Uterus (tissue), 4 donors: ENCODE measurements at places on chromosomes 1 and 21. TPM values are rescaled to one million over a fixed set of nuclear protein-coding genes. Genes with fewer than 3 reads are reported as not detected.

DNA sequence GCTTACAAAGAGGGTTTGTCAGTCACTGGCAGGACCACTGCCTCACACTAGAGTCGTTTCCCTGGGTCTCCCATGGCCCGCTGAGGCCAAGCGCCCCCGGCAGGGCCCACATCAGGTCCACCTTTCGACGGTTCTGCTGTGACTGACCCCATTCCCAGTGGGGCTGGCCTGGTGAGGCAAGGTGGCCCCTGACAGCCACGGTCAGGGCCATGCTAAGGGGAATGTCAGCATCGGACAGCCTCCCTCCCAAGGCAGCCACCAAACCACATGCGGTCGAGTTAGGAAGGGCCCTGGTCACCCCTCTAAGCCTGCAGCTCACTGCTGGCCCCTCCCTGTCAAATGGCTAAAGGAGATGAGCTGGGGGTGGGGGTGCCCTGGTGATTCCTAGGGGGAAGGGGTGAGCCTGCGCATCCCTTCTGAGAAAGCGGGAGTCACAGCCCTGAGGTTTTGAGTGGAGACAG, 2.9 kb upstream of the KIF17 start:
- no peaks in the 10 kb centered on the region for H3K36me3 ChIP-seq
- DNase-seq, result peak; percentile 12
- no peaks in the 10 kb centered on the region for H3K4me1 ChIP-seq
- H3K27me3 ChIP-seq, result no peaks in the 10 kb centered on the region

DNA sequence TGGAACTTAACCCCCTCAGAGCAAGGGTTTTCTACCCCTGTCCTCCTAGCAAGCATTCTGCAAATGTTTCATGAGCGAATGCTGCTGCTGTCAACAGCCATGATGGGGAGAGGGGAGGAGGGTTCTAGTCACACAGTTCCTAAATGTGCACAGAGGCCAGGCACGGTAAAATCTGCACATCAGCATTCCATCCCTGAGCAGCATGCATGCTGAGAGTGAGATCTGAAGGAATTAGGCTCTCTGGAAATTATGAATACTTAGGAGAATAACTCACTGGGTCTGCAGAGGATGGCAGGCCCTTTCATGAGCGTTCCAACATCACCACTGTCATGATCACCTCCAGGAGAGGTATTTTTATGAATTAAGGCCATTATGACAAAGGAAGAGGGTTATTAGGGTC, 2.1 kb downstream of the VTCN1 start:
- H3K27ac ChIP-seq, result no peak overlapping the region
- DNase-seq, result no peak
- H3K4me1 ChIP-seq, result no peaks in the 10 kb centered on the region
- no peaks in the 10 kb centered on the region for H3K36me3 ChIP-seq

DNA sequence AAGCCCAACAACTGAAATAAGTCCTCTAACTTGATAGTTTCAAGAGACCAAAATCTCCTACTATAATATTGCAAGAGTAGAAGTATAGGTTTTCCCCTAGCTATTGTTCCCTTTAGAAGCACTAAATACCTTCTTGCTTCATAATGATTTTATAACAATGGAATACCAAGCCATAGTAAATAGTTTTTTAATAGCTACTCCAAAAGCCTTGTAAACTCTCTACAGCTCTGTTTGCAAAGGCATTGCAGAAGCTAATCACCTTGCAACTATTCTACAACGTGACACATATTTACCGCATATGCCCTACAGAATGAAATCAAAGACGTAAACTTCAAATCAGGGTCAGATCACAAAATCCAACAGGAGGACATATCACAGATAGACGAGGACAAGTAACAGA, 451.5 kb upstream of the ZRANB2 start:
- H3K27ac ChIP-seq, result no peak overlapping the region
- no peaks in the 10 kb centered on the region for H3K4me1 ChIP-seq
- no peak for DNase-seq
- H3K4me3 ChIP-seq, result no peak overlapping the region
- H3K27me3 ChIP-seq, result no peaks in the 10 kb centered on the region

- H3K27me3 ChIP-seq, result no peaks in the 10 kb centered on the region
- no peak for DNase-seq
- H3K4me1 ChIP-seq, result no peaks in the 10 kb centered on the region
Observed at GRCh38 chr1:85850238-85850637, 142.0 kb upstream of the ZNHIT6 start.

GRCh38 chr1:81700728-81701470, 99.8 kb upstream of the ADGRL2 start:
- no peak overlapping the region for H3K27ac ChIP-seq
- no peaks in the 10 kb centered on the region for H3K36me3 ChIP-seq
- H3K4me3 ChIP-seq, result no peak overlapping the region
- DNase-seq, result no peak
- H3K27me3 ChIP-seq, result no peaks in the 10 kb centered on the region

- H3K4me3 ChIP-seq, result no peak overlapping the region
- H3K27me3 ChIP-seq, result no peaks in the 10 kb centered on the region
- no peak for DNase-seq
- H3K27ac ChIP-seq, result no peak overlapping the region
- H3K36me3 ChIP-seq, result no peaks in the 10 kb centered on the region
Observed at GRCh38 chr21:41928621-41929220, 25.1 kb downstream of the C2CD2 start.

- H3K27ac ChIP-seq, result no peak overlapping the region
- H3K4me1 ChIP-seq, result no peaks in the 10 kb centered on the region
- no peaks in the 10 kb centered on the region for H3K27me3 ChIP-seq
- no peak overlapping the region for H3K4me3 ChIP-seq
- DNase-seq, result no peak
Observed at GRCh38 chr1:43472087-43472462, 18.3 kb upstream of the HYI start.

GRCh38 chr1:109113590-109114341, at the start of gene ELAPOR1:
Gene ELAPOR1, plus strand, starts transcription at chr1:109114115. Its CDS starts 69 bp downstream, at chr1:109114184.
- no peak within 1 kb of the TSS for H3K27ac ChIP-seq
- H3K36me3 ChIP-seq, result no peaks in the 10 kb centered on the region

DNA sequence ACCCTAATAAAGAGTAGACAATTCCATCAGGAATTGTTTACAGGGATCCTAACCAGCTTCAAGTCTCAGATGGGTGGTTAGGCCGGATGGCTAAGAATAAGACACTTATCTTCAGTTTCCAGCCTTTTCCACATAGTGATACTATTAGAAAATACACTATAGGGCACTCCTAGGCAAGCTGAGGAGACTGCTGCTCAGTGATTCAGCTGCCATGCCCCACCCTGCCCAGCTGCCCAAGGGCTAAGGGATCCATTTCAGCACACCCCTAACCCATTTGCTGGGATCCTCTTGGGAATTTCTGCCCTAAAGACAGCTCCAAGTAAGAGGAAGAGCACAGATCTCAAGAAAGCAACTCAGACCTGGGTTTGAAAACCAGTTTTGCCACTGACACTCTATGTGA, 31.9 kb downstream of the PLPP3 start:
- no peak overlapping the region for H3K27ac ChIP-seq
- peaks cover 8% of the 10 kb centered on the region for H3K4me1 ChIP-seq
- H3K36me3 ChIP-seq, result no peaks in the 10 kb centered on the region

DNA sequence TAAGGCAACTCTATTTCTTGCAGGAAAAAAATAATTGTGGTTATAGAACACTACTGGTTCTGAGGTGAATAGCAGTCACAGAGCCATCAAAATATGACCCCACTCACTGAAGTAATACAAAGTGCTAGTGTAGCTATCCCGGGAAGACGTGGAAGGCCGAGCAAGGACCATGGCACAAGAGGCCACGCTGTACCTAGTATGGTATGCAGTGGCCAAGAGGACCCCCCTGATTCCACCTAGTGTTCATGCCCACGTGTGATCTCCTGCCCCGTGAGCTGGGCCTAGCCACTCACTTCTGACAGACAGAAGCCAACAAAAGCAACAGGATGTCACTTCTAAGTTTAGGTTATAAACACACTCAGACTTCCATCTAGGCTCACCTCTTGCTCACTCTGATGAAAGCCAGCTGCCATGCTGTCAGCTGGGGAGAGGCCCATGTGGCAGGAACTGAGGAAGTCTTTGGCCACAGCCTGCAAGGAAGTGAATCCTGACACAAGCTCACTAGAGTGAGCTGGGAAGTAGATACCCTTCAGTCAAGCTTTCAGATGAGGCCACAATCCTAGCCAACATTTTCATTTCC, 21.7 kb upstream of the LSS start:
- no peaks in the 10 kb centered on the region for H3K27me3 ChIP-seq
- no peak overlapping the region for H3K4me3 ChIP-seq
- no peak overlapping the region for H3K27ac ChIP-seq
- no peaks in the 10 kb centered on the region for H3K4me1 ChIP-seq
- DNase-seq, result no peak

- no peak overlapping the region for H3K27ac ChIP-seq
- no peaks in the 10 kb centered on the region for H3K36me3 ChIP-seq
- H3K4me1 ChIP-seq, result no peaks in the 10 kb centered on the region
- no peak overlapping the region for H3K4me3 ChIP-seq
Observed at GRCh38 chr1:206464456-206464964, 5.8 kb upstream of the IKBKE start.

DNA sequence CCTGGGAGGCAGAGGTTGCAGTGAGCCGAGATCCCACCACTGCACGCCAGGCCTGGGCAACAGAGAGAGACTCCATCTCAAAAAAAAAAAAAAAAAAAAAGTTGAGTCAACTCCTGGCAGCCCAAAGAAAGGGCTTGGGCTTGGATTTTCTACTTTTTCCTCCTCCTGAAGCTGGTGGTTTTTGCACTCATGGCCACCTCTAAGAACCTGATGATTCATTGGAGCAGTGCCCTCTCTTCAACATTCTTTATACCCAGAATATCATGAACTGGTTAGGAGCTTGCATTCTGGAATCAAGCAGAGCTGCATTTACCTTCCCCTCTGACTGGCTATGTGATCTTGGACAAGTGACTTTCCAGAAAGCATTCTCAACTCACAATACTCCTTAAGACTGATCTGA, 3.5 kb upstream of the ACTA1 start:
- H3K36me3 ChIP-seq, result no peaks in the 10 kb centered on the region
- no peak overlapping the region for H3K27ac ChIP-seq
- H3K4me1 ChIP-seq, result peaks cover 5% of the 10 kb centered on the region
- peaks cover 15% of the 10 kb centered on the region for H3K27me3 ChIP-seq
- H3K4me3 ChIP-seq, result no peak overlapping the region

DNA sequence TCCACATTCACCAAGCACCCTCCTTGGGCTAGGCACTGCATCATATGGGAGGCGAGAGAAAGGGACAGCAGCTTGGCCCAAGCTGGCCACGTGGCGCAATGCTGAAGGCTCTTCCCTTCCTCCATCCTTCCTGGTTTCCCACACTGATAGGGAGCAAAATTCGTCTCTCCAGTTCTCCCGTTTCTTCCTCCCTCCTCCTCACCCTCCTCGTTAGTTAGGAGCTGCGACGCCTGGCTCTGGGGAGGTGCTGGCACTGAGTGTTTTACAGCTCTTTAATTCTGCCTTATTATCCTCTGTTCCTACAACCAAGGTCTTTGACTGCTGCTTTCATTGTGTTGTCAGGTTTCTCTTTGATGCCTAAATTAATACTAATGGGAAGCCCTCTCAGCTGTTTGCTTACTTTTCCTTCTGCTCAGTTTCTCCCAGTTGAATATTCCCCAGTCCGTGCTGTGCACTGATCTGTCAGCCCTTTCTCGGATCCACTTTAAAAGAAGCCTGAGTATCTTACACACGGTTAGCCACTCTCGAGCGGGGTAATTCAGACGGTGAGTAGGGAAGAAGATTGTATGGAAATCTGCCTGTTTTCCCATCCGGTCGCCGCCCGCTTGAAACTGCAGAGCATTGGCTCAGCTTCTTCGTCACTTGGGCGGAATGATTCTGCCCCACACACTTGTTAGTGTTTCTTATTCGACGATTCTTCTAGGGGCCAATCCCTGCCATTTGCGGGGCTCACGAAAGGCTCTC, 56.2 kb upstream of the SMYD2 start:
- H3K27ac ChIP-seq, result no peak overlapping the region
- no peak overlapping the region for H3K4me3 ChIP-seq
- H3K36me3 ChIP-seq, result no peaks in the 10 kb centered on the region
- no peaks in the 10 kb centered on the region for H3K27me3 ChIP-seq
- no peaks in the 10 kb centered on the region for H3K4me1 ChIP-seq

DNA sequence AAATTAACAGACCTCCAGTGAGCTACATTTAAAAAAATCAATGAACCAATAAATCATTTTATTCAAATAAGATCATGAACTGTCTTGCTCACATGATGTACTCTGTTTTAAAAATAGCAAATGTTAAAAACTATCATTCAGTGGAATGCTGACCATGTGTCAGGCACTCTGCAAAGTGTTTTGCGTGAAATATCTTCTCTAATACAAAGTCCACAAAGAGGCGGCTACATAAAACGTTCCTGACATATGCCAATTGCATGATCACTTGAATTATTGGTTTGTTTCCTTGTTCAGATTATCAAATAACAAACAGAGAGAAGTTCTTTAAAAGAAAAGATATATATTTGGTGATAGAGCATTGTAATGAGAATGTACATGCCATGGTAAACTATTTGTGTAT, 10.7 kb downstream of the FMO2 start:
- H3K27ac ChIP-seq, result no peak overlapping the region
- H3K4me1 ChIP-seq, result no peaks in the 10 kb centered on the region
- H3K36me3 ChIP-seq, result no peaks in the 10 kb centered on the region
- no peaks in the 10 kb centered on the region for H3K27me3 ChIP-seq

DNA sequence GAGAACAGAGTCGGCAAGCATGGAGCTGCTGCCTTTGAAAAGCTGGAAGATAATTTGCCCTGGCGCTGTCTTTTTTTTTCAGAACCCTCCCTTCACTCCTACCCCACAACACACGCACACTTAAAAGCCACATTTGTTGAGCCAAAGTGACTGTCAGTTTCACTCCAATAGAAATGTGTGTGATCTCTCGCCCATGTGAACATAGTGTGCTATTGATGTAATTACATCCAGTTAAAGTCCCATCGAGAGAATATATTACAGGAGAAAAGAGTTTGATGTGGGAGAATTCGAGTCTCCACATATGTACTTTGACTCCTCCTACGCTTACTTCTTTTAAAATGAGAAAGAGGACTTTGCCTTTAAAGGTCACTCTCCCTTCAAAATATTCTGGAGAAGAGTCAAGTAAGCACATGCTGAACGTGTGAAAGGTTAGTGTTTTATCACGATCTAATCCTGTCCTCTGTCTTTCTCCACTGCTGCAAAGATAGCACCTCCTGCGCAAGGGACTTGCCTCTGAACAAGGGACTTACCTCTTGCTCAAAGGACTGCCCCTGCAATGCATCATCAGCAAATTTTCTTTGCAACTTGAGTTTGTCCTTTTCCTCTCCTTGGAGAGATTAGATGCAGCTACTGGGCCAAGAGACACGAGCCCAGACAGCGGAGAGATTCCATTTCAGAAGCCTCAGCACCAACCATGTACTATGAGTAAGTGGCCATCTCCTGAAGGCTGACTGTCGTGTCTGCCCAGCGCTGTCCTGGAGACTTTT, 613.9 kb downstream of the PTPRU start:
- H3K27me3 ChIP-seq, result no peaks in the 10 kb centered on the region
- DNase-seq, result no peak
- H3K4me1 ChIP-seq, result no peaks in the 10 kb centered on the region
- no peaks in the 10 kb centered on the region for H3K36me3 ChIP-seq
- H3K27ac ChIP-seq, result no peak overlapping the region

TCEA3 gene
- 70.9 TPM for total RNA-seq

VTCN1 gene
- total RNA-seq, result 2.6 TPM

IL24 gene
- not detected for total RNA-seq

PLCH2 gene
- total RNA-seq, result not detected

ZSCAN20 gene
- 16.0 TPM for total RNA-seq
